Foreskin keratinocyte (primary cell): ENCODE measurements at places on chromosomes 7 and 10. TPM values are rescaled to one million over a fixed set of nuclear protein-coding genes. Genes with fewer than 3 reads are reported as not detected.

Gene ZWINT
- 60.3 and 79.8 TPM in 2 replicates for total RNA-seq

Gene GPR37
- 1.4 and 1.6 TPM in 2 replicates for total RNA-seq

Gene ADAM12
- total RNA-seq = 0.04 and 0.07 TPM in 2 replicates

Gene CALHM2
- 6.4 and 11.0 TPM in 2 replicates for total RNA-seq

Gene PRSS1
- not detected in 2 replicates for total RNA-seq

Gene AGBL3
- total RNA-seq = 0.63 and 1.3 TPM in 2 replicates

Gene ANXA8L1
- total RNA-seq = 176 and 351 TPM in 2 replicates

Gene TRIL
- not detected in 2 replicates for total RNA-seq

Gene ABCB4
- total RNA-seq = not detected in 2 replicates

Gene MMP21
- total RNA-seq = not detected in 2 replicates

Gene PRTFDC1
- 8.5 and 8.7 TPM in 2 replicates for total RNA-seq

Gene OGDHL
- 0.27 and 0.28 TPM in 2 replicates for total RNA-seq

Gene PAPOLB
- total RNA-seq = not detected in 2 replicates

Gene CNTNAP2
- 0.11 and 0.17 TPM in 2 replicates for total RNA-seq

Gene PKD1L1
- total RNA-seq = 0.03 and 0.07 TPM in 2 replicates

Gene NME8
- total RNA-seq = not detected in 2 replicates

Gene ZNF485
- total RNA-seq = 4.3 and 5.0 TPM in 2 replicates

Gene TMEM213
- total RNA-seq = not detected in 2 replicates

Gene KIAA1549
- total RNA-seq = 4.9 and 5.1 TPM in 2 replicates

Gene NPSR1
- not detected in 2 replicates for total RNA-seq

Gene PPP1R9A
- not detected in 2 replicates for total RNA-seq

Gene FOXP2
- total RNA-seq = 0.81 and 1.0 TPM in 2 replicates

Gene AGR2
- 0.92 and 2.3 TPM in 2 replicates for total RNA-seq

Gene PKD2L1
- not detected in 2 replicates for total RNA-seq

Gene DMBT1
- 0.04 and 0.07 TPM in 2 replicates for total RNA-seq

Gene CACNB2
- total RNA-seq = not detected in 2 replicates
